ENCODE measurements at places on chromosomes 2 and 18.

GRCh38 chr2:107712857-107713256 is 113.8 kb upstream of the RGPD4 start:
- DNase-seq: no peak

DNA sequence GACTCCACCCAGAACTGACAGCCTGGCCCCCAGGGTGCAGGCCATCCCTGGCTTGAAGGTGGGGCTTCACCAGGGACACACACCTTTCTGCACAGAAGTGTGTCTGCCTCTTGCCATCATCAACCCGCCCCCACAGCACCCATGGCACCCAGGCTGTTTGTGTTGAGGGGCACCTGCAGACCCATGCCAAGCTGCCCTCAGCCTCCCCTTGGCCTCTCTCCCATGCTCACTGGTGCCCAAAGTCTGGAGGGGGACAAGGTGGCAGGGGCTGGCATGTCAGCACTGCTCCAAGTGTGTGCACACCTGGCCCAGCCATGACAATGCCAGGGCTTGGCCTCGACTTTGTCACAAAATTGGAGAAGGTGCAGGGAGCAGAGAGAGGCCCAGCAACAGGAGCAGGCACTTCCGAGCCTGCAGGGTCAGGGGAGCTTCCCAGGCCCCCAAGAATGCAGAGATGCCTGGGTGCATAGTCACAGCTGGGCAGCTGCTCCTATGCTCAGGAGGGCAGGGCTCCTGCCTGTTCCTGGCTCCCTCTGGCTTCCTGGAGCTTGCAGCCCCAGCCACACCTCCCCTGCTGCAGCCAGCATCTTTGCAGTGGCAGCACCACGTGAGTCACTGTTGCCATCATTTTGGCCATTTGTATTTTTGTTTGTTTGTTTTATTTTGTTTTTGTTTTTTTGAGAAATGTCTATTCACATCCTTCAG is 280.6 kb upstream of the UBE2E3 start:
- DNase-seq: no peak

GRCh38 chr18:23757437-23757733 is 68.1 kb downstream of the LAMA3 start:
- no peak for DNase-seq

- DNase-seq: no peak
Observed at GRCh38 chr2:239061121-239061666, 213.3 kb downstream of the TWIST2 start.

DNA sequence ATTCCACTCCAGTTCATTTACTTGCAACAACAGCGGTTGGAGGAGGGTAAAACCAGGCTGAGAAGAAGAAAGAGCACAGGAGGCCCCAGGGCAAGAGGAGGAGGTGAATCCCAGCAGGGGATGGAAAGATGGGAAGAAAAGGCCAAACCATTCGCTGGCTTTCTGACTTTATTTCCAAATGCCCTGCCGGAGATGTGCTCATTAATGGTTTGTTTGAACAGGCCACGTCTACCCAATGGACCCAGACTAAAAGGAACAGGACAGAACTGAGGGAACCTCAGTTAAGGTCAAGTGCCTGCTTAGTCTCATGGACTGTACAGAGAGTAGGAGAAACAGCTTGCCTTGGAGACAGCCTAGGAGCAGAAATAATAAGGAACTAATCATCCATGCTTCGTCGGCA is 121.6 kb upstream of the NDUFV2 start:
- DNase-seq: no peak

DNA sequence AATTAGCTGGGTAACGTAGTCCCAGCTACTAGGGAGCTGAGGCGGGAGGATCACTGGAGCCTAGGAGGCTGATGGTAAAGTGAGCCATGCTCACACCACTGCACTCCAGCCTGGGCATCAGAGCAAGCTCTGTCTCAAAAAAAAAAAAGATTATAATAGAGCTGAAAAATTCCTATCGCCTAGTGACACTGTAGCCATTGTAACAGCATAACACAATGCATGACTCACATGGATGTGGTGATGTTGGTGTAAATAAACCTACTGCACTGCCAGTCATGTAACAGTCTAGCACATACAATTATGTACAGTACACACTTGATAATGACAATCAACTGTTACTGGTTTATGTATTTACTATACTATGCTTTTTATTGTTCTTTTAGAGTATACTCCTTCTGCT is 39.6 kb downstream of the MGAT4A start:
- DNase-seq: no peak

GRCh38 chr2:66862885-66863650 is 428.1 kb downstream of the MEIS1 start:
- no peak for DNase-seq

DNA sequence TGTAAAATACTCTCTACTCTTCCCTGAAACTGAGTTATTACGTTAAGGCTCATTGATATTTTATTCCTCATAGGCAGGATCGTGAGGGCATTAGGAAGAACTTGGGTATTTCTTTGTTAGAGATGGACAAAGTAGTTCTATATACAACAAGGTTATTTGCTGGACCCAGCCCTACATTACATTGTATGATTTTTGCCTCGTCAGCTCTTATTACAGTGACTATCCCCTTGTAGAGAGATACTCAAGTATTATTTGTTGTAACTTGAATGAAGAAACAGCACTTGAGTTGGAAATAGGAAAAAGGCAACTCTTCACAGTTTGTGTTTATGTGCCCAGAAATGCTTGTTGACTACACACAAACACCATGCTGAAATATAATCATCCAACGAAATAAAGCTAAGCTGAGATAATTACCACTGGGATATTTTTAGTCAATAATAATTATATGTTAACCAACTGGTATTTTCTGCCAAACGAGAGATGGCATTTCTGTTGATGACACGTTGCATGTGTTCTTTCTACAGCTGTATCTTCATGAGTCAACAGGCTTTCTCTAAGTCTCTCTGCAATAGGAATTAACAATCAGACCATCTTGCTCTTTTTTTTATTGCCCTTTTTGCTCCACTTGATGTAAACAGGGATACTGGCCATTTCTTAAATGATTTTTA is 947.6 kb downstream of the DPP10 start:
- no peak for DNase-seq

- DNase-seq: no peak
Observed at GRCh38 chr2:224952936-224953657, 89.2 kb downstream of the DOCK10 start.

GRCh38 chr2:133888621-133889219 is 320.5 kb upstream of the NCKAP5 start:
- DNase-seq: no peak

GRCh38 chr2:175935289-175936181 is 66.5 kb downstream of the LNPK start:
- no peak for DNase-seq

DNA sequence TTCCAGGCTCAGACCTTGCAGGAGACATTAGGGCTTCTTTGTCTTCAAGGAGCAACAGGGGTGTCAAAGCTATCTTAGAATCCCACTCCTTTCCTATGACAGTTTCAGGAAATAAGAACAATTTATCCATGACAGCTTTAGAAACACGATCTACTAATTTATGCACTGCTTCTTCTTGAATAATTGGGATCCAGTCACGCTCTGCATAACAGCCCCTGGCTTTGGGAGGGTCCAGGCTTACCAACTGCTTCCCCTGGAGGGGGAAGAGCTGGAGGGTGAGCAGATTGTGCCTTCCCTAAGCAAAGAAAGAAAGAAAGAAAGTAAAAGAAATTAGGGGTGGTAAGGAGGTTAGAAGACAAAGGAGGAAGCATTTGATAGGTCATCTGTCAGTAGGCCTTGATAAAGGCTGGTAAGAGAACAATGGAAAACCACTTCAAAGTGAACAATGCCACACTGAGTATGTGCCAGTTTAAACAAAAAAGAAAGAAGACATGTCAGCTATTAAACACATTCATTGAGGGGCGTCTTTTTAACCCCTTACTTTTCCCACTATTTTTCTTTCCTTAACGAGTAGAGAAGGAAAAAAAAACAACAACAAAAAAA is 327.6 kb downstream of the DCC start:
- no peak for DNase-seq

- DNase-seq: no peak
Observed at GRCh38 chr2:198991431-198991830, 466.3 kb downstream of the SATB2 start.

DNA sequence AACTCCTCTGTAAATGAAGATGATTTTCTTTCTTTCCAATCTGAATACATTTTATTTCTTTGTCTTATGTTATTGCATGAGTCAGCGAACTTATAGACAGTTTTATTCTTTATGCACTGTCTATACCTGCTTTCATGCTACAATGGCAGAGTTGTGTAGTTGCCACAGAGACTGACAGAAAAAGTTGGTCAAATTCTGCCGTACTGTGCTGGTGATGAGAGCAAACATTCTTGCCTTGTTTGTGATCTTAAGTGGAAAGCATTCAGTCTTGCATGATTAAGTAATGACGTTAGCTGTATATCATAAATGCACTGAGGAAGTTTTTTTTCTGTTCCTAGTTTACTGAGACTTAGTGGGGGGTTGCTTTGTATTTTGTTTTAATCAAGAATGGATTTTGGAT is 32.9 kb downstream of the ZC3H15 start:
- no peak for DNase-seq

- DNase-seq: no peak
Observed at GRCh38 chr18:37854396-37854795, 288.8 kb upstream of the CELF4 start.

GRCh38 chr2:161165811-161166210 is 5.6 kb downstream of the TANK start:
- DNase-seq: no peak

GRCh38 chr2:192327576-192327975 is 132.8 kb upstream of the TMEFF2 start:
- DNase-seq: no peak

GRCh38 chr2:22897428-22897827 is 487.6 kb upstream of the KLHL29 start:
- DNase-seq: no peak

- no peak for DNase-seq
Observed at GRCh38 chr2:165453561-165454094, 15.9 kb upstream of the CSRNP3 start.

- DNase-seq: no peak
Observed at GRCh38 chr2:145655165-145655765, 1135.3 kb upstream of the ZEB2 start.

- no peak for DNase-seq
Observed at GRCh38 chr2:54347622-54348021, 91.6 kb upstream of the TSPYL6 start.

DNA sequence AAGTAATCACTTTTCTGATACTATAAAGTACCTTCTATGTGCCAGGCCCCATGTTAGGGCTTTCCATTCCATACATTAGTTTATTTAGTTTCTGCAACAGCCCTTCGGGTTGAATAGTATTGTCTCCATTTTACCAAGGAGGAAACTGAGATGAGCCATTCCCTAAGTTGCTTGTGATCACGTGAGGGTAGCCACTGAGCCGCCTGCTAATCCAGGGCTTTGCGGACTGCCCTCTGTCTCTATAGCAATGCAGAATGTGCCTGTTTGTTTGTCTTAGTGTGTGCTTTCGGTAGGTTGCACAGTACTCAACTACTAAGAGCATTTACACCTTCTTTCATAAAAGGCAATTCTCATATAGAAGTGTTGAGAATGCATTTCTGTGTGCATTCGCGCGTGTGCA is 5.0 kb downstream of the EMILIN2 start:
- no peak for DNase-seq

DNA sequence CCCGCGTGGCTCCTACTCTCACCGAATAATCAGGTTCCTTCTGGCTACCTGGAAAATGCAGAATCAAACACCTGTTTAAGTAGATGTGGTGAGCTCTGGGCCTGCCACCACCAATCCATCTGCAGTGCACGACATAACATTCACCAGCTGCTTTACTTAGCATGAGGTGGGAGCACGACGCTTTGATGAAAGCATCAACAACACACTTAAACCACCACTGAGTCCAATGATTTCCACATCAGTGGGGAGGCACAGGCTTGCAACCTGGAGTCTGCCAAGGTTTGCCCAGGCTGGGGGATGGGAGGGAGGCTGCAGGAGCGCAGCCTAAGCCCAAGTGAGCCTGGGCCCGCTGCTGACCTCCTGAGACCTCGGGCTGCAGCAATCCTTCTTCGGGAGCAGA is 415.5 kb downstream of the MEIS1 start:
- no peak for DNase-seq

DNA sequence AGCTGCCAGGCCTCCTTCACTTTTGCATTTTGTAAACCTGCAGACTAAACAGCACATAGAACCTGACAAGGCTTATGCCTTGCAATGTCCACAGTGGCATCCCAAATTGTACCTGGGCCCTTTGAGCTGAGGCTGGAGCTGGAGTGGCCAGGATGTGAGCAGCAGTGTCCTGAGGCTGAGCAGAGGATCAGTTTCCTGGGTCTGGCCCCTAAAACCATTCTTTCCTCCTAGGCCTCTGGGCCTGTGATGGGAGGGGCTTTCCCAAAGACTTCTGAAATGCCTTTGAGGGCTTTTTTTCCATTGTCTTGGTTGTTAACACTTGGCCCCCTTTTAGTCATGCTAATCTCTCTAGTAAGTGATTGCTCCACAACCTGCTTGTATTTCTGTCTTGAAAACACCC is 32.8 kb downstream of the FSIP2 start:
- DNase-seq: no peak

GRCh38 chr2:230677201-230677946 is 35.3 kb upstream of the CAB39 start:
- no peak for DNase-seq

DNA sequence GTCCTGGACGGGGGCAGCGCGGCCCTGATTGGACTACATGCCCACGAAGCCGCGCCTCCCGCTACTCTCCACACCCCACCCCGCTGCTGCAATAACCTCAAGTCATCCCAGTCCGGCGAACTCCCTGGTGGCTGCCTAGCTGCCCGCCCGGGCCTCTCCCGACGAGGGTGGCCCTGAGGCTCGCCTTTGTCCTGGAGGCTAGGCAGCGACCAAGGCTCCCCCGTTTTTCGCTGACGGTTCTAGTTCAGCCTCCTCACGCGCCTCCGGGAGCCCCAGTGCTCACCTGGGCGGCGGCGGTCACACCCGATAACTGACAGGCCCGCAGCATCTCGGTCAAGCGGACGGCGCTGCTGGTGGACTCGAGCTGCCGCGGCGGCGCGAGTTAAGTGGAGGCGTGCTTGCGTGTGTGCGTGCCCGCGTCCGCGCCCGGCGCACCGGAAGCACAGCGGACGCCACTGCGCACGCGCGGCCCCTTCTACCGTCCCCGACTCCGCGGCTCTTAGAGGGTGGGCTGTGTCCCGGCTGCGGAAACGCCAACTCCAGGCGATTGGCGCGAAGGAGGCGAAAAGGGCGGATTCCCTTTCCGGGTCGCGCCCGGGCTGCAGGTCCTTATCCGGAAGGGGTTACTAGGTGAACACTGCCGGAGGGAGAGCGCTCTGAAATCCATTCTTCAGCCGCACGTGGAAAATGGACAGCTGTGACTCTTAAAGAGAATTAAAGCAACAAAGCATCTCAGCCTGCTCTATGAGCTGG is at the start of gene IMMT:
IMMT (minus strand) TSS at position 408 of the 753 bp plus-strand sequence; CDS start at position 328, 80 bp downstream.
- DNase-seq: peak; percentile 84

Measured in activated T-helper 1 cell treated with anti-CD3 and anti-CD28 coated beads, Interleukin-2, amount 50 U/mL, for 16 hours (primary cell).